ENCODE measurements at places on chromosomes 1 and 21. TPM values are rescaled to one million over a fixed set of nuclear protein-coding genes. Genes with fewer than 3 reads are reported as not detected.

- no peak for DNase-seq
Observed at GRCh38 chr1:8985915-8986813, 40.1 kb downstream of the SLC2A7 start.

DNA sequence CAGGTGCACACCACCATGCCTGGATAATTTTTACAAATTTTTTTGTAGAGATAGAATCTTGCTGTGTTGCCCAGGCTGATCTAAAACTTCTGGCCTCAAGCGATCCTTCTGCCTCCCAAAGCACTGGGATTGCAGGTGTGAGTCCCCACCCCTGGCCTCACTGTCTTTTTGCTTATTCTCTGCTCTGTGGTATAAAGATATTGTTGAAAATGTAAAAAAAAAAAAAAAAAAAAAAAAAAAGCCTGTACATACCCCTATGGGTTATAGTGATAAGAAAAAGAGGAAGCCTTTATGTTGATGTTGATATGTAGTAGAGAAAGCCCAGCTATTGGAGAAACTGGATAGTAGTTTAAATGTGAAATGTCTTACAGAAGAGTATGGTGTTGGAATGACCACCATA is 125.8 kb downstream of the XPR1 start:
- no peak for DNase-seq

DNA sequence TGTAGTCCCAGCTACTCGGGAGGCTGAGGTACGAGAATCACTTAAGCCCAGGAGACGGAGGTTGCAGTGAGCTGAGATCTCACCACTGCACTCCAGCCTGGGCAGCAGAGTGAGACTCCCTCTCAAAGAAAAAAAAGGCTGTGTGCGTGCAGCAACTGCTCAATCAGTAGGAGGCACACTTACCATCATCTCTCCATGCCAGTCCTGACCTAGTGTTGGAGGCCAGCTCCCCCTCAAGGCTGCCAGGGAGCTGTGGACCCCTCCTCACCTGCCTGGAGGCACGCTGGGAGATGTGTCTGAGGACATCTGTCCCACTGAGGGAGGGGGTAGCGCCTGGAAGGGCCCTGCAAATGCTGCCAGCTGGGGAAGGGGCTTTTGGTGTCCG is 11.9 kb downstream of the RPS6KA1 start:
- no peak for DNase-seq

TGFB2 gene
- 0.14 TPM for total RNA-seq

GPR3 gene
- 0.64 TPM for total RNA-seq

CD2 gene
- total RNA-seq = 251 TPM

SPRR2D gene
- total RNA-seq = not detected

Measured in activated naive CD4-positive, alpha-beta T cell treated with anti-CD3 and anti-CD28 coated beads for 36 hours (primary cell).